Caudate nucleus (tissue), 63 donors: ENCODE measurements at places on chromosomes 5 and 9.

- no peak for DNase-seq
Measured at GRCh38 chr9:70485273-70485858, 70.9 kb upstream of the KLF9 start.

GRCh38 chr9:87712801-87713277 is 13.1 kb upstream of the CTSL start:
- no peak for DNase-seq

- DNase-seq, result no peak
Measured at GRCh38 chr9:112487008-112487798, 576 bp downstream of the KIAA1958 start.

DNA sequence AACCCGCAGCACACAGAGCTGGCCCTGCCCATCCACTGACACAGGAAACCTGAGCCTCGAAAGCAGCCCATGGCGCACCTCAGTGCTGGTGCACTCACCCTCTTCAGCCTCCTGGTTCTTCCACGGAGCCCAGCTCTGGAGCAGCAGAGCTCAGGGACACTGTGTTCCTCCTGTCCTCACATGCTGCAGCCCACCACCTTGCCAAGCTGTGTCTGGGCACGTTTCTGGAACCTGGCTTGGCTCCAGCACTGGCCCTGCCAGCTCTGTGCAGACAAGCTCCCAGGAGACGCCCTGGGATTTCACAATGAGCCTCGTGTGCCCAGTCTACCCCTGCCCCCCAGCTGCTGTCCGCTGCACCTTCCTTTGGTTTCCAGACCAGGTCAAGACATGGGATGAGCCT is 119.5 kb downstream of the SYK start:
- no peak for DNase-seq

DNA sequence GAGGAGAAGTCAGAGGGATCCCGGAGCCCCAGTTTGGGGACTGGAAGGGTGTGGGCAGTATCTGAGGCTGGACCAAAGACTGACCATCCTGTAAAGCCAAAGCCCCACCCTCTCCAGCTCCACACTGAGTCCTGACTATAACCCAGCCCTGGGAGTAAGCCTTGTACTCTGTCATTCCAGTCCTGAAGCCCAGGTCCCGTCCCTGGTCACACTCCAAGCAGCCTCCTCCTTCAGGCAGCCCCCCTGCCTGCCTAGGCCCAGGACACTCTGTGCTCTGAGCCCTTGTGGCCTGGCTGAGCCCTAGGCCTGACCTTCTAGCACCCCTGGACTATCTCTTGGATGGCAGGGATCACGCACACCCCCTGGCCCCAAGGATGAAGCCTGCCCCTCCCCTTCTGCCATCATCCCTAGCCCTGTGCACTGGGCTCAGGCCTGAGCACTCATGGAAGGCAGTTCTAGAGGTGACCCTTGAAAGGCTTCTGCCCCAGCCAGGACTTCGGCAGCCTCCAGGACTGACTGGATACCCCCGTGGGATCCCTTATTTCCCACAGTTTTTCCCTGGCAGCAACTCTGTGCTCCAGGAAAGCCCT is 28.0 kb upstream of the ENHO start:
- no peak for DNase-seq

DNA sequence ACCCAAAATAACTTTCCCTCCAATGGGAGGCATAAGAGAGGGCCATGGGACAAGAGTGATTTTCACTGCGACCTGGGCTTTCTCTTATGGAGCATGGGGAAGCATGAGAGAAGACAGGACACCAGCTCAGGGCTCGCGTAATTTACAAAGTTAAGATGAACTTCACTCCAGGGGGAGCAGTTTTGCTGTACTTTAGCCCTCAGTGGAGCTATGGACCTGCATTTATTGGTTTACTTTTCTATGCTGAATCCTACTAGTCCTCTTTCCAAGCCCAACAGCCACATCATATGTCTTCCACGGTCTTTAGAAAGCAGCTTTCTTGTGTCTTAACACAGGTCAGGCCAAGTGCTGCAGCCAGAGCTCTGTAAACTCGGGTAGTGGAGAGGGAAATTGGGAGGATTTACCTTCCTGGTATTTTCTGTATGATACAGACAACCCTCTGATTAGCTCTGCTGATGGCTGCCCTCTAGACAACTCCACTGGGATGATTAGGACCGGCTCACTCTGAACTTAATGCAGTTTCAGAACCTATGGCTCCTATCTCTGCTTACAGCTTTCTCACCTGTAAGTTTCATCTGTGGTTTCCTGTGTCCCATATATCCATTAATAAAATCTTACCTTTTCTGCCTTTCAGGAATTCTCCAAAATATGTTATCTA is 581.0 kb upstream of the RORB start:
- no peak for DNase-seq

DNA sequence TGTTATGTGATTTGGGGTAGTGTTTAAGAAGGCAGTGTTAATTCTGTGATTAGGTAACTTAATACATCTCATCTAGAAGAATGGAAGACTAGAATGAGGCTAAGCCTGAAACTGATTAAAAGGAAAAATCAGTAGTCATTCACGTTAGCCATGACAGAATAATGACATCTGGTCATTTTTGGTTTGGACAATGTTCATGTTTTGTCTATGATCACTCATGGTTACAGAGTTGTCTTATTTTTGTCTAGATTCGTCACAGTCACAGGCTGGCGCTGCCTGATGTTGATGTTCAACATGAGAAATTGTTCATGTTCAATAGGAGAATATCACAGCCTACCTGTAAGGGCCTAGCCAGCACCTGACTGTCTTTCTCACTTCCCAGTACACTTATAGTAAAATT is 9.5 kb upstream of the DOCK2 start:
- no peak for DNase-seq

DNA sequence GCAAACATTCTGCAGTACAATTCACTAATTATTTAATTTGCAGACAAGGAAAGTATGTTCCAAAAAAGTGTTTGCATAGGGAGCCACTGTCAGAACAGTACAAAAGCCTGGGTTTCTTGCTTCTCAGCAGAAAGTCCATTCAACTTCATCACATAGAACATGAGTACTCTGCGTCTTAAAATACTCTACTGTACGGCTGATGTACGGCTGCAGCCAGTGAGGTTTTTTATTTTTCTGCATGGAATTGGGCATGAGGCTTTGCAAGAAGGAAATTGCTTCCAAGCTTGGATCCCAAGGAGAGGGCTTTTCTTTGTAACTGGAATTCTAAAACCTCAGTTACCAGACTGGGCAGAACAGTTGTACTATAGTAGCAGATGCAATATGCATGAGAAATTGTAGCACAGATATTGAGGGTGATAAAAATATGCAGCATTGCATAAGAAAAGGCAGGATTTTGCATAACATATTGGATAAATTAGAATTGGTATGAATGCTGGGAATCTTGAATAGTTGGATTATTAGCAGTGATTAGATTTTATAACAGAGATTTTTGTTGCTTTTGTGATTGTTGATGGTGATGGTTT is 178.1 kb upstream of the CDH9 start:
- DNase-seq, result no peak

DNA sequence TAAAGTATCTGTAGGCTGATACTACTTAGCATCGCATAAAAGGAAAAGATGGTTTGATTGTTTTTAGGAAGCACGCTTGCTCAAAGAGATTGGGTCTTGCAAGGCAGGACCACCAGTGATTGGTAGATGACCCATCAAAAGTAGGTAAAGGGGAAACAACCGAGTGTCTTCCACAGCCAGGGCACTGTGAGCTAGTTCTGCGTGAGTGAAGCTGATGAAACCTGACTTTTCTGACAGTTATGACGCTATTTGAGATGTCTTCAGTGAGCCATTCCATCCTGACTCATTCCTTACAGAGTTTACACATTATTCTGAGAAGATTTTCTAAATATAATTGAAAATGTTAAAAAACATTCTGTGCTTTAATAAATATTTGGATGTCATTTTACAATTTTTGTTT is 49.7 kb downstream of the BASP1 start:
- DNase-seq, result no peak

- no peak for DNase-seq
Measured at GRCh38 chr9:76166526-76166925, 227.7 kb downstream of the RFK start.

GRCh38 chr9:123283455-123283854 is 15.1 kb upstream of the STRBP start:
- no peak for DNase-seq

GRCh38 chr5:115636008-115636407 is 10.2 kb upstream of the TMED7 start:
- no peak for DNase-seq

- no peak for DNase-seq
Measured at GRCh38 chr5:128586848-128587247, 48.8 kb upstream of the FBN2 start.

DNA sequence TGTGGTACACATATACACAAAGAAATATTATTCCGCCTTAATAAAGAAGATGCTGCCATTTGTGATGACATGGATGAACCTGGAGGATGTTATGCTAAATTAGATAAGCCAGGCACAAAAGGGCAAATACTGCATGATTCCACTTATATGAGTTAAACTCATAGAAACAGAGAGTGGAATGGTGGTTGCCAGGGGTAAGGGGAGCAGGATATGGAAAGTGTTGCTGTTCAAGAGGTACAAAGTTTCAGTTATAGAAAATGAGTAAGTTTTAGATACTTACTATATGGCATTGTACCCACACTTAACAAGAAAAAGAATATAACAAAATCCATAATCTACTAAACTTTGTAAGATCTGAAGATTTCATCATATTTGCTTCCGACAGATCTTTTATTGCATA is 252.2 kb downstream of the SYK start:
- DNase-seq, result no peak

DNA sequence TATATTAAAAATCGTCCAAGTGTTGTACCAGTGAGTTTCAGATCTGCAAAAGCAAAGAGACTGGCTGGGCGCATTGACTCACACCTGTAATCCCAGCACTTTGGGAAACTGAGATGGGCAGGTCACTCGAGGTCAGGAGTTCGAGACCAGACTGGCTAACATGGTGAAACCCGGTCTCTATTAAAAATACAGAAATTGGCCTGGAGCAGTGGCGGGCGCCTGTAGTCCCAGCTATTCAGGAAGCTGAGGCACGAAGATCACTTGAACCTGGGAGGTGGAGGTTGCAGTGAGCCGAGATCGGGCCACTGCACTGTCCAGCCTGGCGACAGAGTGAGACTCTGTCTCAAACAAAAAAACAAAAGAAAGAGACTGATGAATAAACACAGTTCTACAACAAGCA is 18.3 kb upstream of the B4GALT1 start:
- DNase-seq, result no peak

GRCh38 chr5:3103262-3103811 is 351.9 kb upstream of the IRX2 start:
- DNase-seq, result no peak

DNA sequence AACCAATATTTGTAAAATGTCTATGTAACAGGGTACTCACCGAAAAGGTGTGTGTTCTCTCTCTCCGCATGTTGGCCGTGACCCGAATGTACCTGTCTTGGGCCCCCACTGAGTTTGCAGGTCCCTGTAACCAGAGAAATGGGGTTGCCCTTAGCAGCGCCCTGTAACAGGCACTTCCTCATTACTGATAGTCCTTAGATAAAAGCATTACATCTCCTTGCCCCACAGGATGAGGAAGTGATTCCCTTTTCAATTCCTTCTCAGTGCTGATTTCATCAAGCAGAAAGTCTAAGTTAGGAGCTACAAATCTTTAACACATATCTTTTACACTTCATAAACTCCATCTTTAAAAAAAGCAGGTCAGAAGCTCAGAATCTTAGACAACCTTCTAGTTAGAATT is 15.2 kb upstream of the HMHB1 start:
- no peak for DNase-seq

DNA sequence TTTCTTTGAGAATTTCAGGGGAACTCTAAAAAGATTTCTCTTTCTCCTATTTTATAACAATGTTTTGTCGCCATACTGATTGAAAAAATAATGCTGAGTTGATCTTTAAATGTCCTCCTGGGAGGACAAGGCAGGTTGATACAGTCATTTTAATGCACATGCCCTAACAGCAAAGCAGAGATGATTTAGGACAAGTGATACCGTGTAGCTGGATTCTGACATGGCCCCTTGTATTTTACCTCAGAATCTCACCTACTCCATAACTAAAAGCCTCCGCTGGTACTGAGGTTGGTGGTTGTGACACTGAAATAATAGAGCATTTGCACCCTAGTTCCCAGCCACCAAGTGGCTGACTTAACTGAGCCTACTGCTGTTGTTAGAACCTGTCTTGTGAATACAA is 811 bp upstream of the LRRTM2 start:
- DNase-seq, result no peak

DNA sequence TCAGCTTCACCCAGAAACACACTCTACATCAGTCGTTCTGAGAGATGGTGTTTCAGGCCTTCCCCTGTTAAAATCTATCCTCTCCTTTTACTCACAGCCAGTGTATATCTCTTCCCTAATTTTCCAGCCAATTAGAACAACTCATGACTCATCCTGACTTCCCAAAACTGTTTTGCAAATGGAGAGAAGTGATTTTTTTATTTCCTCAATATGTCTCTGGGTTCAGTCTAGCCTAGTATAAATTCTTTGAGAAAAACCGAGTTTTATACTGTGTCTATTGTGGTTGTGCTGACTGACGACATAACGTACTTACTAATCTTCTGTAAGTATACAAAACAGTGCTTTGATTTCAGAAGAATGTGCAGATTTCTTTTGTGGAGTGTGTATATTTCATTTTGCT is 28.4 kb upstream of the CAST start:
- DNase-seq, result no peak

DNA sequence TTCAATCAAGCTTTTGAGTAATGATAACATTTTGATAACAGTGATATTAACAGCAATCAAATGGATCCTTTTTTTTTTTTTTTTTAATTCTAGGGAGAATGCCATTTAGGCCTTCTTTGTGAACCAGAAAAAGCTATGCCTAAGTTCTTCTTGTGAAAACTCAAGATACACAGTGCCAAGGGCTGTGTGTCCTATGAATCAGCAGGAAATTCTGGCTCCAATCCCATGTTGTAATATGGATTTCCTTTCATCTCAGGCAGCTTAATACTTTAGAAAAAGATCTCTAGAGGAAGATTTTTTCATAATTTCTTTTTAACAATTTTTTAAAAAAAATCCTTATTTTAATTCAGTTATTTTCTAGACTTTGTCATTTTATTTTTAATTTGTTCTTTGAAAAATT is 96.1 kb downstream of the NUDT12 start:
- no peak for DNase-seq

GRCh38 chr5:14812166-14812565 is 59.4 kb downstream of the ANKH start:
- no peak for DNase-seq

- no peak for DNase-seq
Measured at GRCh38 chr9:119803679-119804078, 434.4 kb upstream of the BRINP1 start.

GRCh38 chr5:74321326-74321725 is 319.2 kb downstream of the ENC1 start:
- no peak for DNase-seq

GRCh38 chr5:122788371-122788770 is 13.5 kb downstream of the SNX2 start:
- no peak for DNase-seq
